ENCODE measurements at places on chromosomes 5 and 9.

DNA sequence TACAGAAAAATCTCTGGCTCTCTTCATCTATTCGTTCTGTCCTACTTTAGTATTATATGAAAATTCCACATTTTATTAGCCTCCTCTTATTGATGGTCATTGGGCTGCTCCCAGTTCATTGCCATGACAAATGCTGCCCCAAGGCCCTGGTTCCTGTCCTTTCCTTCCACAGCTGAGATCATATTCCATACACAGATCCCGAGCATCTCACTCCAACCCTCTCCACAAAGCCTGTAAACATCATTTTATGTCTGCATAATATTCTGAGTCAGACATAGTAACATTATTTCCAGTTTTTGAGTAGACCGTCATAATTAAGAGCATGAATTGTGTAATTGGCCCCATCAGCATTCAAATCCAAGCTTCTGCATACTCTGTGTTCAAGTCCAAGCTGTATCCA lies 86.3 kb downstream of the MVB12B start:
- DNase-seq: peak; percentile 8

DNA sequence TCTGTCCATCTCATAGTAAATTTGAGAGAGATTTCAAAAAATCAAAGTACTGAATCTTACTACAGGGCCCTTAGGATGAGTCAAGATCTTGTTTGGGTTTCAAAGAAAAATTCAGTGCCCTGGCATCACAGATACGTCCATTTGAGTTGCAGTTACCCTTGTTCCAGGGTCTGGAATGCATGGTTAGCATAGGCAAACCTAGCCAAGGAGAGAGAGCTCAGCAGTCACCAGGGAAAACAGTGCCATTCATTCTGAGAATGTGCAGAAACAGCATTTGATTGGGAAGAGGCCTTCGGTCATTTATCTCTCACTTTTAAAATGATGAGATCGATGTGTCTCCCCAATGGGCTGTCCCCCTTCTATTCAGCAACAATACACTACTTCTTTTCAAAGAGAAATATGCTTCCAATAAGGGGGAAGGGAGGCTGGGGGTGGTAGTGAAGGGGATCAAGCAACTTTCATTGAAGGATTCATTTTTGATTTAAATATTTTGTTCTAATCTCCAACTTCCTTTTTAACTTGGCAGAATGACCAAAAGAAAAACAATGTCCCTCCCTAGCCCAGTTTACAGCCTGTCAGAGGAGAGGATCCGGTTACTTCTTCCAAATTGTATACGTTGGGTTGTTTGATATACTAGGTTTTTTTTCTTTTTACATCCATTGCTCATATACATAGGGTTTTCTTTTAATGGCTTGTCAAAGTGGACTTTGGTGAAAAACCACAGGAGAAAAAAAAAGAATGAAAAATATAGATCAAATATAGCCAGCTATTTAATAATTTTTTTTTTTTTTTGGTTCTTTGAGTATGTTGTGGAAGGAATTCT lies 491.1 kb downstream of the CCDC171 start:
- DNase-seq: peak; percentile 71

DNA sequence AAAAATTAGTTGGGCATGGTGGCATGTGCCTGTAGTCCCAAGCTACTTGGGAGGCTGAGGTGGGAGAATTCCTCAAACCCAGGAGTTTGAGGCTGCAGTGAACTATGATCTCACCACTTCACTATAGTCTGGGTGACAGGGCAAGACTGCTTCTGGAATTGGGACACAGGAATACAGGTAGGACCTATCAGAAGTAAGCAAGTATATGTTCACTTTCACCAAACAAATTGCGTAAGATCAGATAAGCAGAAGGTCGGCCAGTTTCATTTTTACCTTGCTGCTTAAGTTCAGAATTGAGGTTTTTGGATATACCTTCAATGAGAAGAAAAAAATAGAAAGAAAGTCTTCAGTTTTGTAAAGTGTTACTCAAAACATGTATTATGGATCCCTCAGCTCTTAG lies 171.7 kb downstream of the MAT2B start:
- DNase-seq: no peak

GRCh38 chr5:138495351-138495750 lies 30.1 kb downstream of the EGR1 start:
- no peak for DNase-seq

DNA sequence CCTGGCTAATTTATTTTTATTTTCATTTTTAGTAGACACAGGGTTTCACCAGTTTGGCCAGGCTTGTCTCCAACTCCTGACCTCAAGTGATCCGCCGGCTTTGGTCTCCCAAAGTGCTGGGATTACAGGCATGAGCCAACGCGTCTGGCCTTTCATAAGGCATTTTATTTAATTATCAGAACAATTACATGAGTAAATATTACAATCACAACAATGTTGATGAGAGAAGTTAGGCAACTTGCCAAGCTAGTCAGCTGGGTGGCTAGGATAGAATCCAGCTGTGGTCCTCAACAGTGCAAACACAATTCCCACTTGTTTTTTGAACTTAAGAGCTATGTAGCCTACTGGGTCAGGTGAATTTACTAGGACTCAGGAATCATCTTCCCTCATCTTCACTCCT lies 22.0 kb downstream of the C9orf57 start:
- DNase-seq: peak; percentile 51

GRCh38 chr9:127723444-127723843 lies 7.6 kb downstream of the TTC16 start:
- DNase-seq: no peak

- DNase-seq: no peak
Observed at GRCh38 chr5:3265131-3265885, 330.3 kb upstream of the IRX1 start.

All from foreskin fibroblast (primary cell).